ENCODE measurements at places on chromosomes 1 and 21. TPM values are rescaled to one million over a fixed set of nuclear protein-coding genes. Genes with fewer than 3 reads are reported as not detected.

Gene PADI1
- total RNA-seq = 3.4 TPM

DNA sequence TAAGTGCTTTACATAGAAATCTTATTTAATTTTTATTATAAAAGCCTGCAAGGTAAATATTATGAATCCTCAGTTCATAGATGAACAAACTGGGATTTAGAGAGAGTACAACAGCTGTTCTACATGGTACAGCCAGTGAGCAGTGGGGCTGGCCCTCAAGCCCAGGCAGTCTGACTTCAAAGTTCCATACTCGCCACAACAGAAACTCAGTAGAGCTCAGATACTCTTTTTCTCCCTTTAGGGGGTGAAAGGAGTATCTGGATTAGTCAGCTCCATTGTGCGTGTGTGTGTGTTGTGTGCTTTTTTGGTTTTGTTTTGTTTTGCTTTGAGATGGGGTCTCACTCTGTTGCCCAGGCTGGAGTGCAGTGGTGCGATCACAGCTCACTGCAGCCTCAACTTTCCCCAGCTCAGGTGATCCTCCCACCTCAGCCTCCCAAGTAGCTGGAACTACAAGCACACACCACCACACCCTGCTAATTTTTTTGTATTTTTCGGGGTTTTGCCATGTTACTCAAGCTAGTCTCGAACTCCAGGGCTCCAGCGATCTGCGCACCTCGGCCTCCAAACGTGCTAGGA is 378.5 kb downstream of the SMYD3 start:
- no peak for DNase-seq

Gene CASP9
- 10.3 TPM for total RNA-seq

Gene EVA1C
- total RNA-seq = 0.29 TPM

DNA sequence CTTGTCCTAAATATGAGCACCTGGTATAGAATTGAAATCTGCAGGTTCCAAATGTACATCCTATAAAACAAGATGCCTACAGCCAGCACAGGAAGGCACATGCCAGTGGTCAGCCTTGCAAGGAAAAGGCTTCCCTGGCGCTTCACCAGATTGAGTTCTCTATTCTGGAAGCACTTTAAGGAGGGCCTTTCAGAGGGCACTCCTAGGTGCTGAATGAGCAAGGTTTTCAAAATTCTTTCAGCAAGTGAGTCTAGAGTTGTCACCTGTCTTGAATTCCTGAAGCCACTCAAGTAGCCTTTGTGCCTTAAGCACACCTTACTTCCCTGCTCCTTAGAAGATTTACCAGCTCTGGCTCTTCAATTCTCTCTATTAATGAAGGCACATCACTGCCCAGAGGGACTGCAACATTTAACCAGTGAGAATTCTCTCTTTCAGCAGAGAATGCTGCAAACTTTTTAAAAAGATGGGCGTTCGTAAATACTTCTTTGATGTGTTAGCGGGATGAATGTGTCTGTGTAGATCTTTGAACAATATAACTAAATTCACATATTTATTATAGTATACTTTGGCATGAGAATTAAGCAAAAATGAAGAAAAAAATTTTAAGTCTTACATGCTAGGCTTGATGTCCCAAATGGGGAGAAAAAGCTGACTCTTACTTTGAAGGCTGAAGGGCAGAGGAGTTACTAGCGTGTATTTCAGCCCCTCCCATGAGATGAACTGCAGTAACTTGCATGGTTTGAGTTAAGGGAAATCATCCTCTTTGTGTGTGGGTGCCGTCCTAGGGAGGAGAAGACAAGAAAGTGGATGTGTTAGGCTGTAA is 162.0 kb downstream of the NTPCR start:
- DNase-seq = peak; percentile 23

Gene PGD
- total RNA-seq = 304 TPM

DNA sequence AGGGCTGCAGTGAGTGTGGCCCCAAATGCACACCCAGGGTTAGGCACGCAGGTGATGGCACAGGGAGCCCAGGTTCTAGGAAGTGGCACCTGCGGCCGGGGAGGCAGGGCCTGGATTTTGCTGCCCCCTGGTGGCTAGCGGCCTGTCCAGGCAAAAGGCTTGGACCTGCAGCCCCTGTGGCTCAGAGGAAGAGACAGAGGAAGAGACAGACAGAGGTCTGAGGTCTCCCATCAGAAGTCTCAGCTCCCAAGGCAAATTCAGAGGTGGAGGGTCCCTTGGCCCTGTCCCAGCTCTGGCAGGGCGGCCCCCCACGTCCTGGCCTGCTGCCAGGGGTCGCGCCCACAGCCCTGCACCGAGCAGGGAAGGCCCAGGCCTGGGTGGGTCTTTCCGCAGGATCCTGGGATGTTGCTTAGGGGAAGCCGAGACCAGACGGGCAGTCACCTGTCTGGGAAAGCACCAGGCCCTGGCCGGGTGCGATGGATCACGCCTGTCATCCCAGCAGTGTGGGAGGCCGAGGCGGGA is 8.0 kb upstream of the TNFRSF14 start:
- no peak for DNase-seq

GRCh38 chr1:180131510-180131909 is 23.2 kb upstream of the QSOX1 start:
- DNase-seq = no peak

DNA sequence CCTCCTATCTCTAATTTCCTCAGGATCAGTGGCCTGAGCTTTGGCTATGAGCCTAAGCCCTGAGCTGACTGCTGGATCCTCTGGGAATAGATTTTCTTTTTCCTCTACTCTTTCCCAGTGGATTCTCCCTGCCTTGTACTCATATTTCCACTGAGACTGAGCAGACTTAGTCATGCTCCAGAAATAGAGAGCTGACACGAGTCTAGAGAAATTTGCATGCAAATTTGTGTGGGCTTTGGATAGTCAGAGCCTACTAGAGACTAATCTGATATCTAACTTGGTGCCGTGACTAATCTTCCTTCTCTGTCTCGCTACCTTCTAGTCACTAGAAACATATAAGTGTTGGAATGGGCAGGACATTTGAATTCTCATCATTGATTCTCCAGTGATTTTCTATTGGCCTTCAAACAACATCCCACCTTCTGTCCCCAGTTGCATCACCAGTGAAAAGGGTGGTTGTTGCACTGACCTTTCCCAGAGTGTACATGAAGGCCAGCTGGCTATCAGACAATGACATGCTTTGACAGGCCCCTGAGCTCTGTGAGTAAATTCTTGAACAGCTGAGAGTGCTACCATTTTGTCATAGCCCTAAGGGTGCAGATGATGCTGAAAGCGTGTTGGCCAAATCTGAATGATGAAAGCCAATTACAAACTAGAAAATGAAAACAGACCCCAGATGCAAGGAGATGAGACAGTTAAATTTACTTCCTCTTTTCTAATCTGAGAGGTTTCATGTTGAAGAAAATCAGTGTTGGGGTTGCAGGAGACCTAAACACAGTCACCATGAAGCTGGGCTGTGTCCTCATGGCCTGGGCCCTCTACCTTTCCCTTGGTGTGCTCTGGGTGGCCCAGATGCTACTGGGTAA is at the start of gene FCRLA:
TSS of gene FCRLA (plus strand) at position 748 of the 866 bp plus-strand sequence. CDS start at position 784, 36 bp downstream.
- peak; percentile 89 for DNase-seq

- DNase-seq = no peak
Measured at GRCh38 chr21:33234635-33235520, 5.1 kb downstream of the IFNAR2 start.

Gene OR2L13
- not detected for total RNA-seq

Gene CD2
- not detected for total RNA-seq

DNA sequence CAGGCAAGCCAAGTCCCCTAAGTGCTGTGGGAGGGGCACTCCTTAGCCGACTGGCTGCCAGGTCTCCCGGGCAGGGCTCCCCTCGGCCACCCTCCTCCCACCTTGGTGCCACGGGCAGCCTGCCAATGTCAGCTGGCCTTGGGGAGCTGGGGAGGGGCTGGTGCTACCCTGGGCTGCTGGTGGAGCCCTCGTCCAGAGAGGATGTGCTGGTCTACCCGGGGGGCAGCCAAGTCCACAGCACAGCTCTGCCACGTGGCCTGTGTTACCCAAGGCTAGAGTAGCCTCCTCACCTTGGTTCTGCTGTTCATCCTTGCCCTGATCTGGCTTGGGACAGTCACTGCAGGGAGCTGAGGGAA is 42.9 kb downstream of the CRYAA start:
- no peak for DNase-seq

Gene FAM72C
- 6.2 TPM for total RNA-seq

- no peak for DNase-seq
Measured at GRCh38 chr1:43048601-43049011, 89.9 kb upstream of the SLC2A1 start.

- DNase-seq = no peak
Measured at GRCh38 chr1:203126151-203126865, 1.2 kb upstream of the ADORA1 start.

- DNase-seq = no peak
Measured at GRCh38 chr21:29194847-29195246, 64.4 kb downstream of the MAP3K7CL start.

GRCh38 chr1:150619576-150620509 is 9.6 kb downstream of the ENSA start:
- DNase-seq = no peak

DNA sequence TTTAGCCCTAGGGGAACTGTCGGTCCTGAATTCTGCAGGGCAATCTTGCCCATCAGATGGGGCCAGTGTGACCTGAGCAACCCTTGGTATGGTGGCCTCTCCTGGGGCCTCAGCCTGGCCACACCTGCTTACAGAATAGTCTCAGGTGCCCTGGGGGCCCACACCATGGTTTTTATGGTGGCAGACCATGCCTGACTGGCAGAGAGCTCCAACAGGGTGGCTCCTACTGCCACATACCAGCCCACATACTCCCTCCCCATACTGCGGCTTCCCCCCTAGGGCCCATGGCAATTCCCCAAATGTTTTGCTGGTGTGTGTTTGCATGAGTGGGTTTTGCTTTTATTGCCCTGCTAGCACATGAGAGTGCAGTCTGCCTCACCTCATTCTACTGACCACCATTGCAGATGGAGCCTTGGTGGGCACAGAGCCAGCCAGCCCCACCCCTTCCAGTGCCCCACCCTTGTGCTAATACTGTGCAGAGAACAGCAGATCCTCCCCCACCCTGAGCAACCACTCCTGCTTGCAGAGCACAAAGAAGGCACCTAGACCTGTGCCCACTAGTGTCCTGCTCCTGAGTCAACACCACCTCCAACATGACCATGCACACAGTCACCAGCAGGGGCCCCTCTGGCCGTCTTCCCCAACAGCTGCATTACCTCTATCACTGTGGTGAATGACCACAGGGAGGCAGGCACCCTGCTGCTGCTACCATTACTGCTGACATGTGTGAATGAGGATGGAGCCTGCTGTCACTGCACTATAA is 86.8 kb downstream of the GDAP2 start:
- DNase-seq = no peak

GRCh38 chr1:111332190-111332589 is 41.5 kb downstream of the CHIA start:
- no peak for DNase-seq

- no peak for DNase-seq
Measured at GRCh38 chr1:44073528-44073927, 42.3 kb upstream of the SLC6A9 start.

Gene OR2M3
- not detected for total RNA-seq

GRCh38 chr1:97834899-97835298 is 85.9 kb downstream of the DPYD start:
- DNase-seq = no peak

GRCh38 chr1:66944330-66945274 is 19.8 kb downstream of the MIER1 start:
- DNase-seq = peak; percentile 75

All from epithelial cell of proximal tubule (primary cell).